Heart right ventricle (tissue), 16 donors: ENCODE measurements at places on chromosomes 12 and 14. TPM values are rescaled to one million over a fixed set of nuclear protein-coding genes. Genes with fewer than 3 reads are reported as not detected.
A peak's percentile ranks its signal among the peaks of the same experiment; 100 is the strongest.

CPNE6 gene
- polyA plus RNA-seq = not detected

MUCL1 gene
- polyA plus RNA-seq = not detected

ATXN2 gene
- 49.4 TPM for polyA plus RNA-seq

- DNase-seq = peak; percentile 75
Observed at GRCh38 chr12:11648514-11649412, 711 bp upstream of the ETV6 start.

GRCh38 chr14:55309761-55310365, 38.6 kb downstream of the FBXO34 start:
- DNase-seq = no peak

DNA sequence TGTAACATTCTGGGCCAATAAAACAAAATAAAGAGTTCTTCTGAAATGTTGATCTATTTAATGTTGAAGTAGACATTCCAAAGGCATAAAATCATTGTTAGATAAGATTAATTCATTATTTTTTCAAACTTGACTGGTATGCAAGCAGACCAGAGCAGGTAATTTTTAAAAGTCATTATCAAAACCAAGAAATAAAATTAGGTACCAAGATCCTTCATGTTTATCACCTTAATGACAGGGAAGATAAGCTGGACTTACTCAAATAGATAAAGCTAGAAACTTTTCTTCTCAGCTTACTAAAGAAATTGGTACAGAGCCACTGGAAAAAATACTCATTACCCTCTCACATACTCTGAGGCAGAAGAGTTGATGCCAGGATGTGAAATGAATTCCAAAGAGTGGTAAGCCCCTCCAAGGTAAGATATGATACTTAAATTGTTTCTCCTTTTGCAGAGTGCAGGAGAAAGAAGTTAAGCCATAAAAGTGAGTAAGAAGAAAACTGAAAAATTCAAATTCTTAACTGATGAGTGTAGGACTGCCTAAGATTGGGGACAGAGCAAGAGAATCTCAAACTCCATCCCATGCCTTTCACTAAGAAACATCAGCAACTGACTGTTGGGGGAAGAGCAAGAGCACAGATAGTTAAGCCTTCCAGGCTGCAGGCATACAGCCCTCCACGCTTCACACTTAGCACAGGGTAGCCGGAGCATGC, 111.9 kb downstream of the SLC41A2 start:
- DNase-seq = no peak

DNA sequence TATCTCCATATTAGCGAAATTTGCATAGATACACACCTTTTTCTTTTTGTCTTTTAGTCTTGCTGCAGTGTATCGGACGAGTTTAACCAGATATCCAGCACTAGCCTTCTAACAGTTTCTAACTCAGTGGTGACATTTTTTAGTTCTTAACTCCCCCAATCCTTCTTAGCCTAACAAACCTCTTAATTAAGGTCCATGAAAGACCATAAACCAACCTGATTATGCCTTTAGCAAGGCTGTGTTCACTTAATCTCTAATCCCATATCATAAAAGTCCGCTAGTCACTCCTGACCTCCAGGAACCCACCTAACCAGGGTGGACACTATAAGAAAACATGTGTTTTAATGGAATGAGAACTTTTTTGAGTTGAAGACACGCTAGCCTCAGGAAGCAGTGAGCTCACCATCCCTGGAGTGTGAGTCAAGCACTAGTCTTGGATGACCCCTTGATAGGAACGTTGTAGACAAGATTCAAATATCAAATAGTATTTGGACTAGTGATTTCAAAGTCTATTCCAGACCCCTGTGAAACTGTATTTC, 9.5 kb downstream of the CDKN1B start:
- no peak for DNase-seq

GRCh38 chr12:17151917-17152316, 546.0 kb upstream of the LMO3 start:
- DNase-seq = no peak

DNA sequence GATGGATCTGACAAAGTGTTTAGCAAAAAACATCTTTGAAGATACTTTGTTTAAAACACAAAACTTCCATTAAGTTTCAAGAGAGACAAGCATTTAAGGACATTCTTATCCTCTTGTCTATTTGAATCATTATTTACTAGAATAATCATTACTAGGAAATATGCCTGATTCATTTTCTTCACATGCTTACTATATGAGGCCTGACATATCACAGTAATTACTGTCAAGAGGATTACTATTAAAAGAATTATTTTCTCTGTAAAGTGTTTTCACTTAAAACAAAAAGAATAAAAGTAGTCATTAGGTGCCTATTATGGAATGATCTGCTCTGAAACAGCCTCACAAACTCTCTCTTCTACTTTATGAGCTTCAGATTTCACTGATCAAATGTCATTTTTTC, 402.1 kb upstream of the MGAT4C start:
- no peak for DNase-seq

DNA sequence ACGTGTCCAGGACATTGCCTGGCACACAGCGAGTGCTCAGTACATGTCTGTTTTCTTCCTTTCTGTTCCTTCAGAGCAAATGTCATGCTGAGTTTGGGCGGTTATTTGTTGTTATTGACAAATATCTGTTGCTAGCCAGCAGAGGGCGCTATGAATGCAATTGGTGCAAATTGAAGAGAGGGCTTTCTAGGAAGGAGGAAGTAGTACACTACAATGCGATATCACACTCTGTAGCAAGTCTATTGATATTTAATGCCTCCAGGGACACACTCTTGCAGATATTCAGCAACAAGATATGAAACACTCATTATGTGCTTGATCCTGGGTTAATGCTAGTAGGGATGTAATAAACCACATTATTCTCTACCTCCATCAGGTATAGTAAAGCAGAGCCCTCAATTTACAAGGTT, 267.3 kb upstream of the SRRM4 start:
- DNase-seq = no peak

DNA sequence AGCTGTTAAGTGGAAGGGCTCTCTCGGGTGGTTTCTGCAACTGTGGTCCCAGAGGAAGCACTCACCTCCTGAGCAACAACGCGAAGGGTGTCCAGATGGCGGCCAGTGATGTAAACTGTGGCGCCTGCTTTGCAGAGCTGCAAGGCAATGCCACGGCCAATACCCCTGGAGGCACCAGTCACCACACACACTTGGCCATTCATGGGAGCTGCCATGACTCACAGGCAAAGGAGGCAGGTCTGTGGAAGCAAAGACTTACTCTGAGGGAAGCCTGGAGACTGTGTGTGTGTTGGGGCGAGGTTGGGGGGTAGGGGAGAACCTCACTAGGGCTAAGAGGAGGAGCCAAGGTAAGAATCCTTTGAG, 707 bp downstream of the DHRS1 start:
- DNase-seq = no peak

DNA sequence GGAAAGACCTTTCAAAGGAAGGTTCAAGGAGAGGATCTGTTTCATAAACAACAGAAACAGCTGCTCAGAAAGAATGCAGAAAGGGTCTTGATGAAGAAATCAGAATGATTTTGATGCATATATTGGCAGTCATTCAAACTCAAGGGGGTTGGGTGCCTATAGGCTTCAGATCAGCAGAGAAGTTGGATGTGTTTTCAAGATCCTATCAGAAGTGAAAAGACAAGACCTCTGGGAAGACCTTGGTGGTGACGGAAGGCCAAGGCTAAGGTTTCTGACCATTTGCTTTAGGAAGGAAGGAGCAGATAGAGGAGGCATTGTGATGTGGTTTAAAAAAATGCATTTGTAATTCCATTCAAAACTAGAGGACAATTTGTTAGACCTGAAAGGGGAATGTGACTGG, 15.2 kb upstream of the PTPRB start:
- DNase-seq = no peak

BHLHE41 gene
- 5.7 TPM for polyA plus RNA-seq

- DNase-seq = no peak
Observed at GRCh38 chr12:123805173-123805572, 43.1 kb downstream of the DNAH10 start.

DNA sequence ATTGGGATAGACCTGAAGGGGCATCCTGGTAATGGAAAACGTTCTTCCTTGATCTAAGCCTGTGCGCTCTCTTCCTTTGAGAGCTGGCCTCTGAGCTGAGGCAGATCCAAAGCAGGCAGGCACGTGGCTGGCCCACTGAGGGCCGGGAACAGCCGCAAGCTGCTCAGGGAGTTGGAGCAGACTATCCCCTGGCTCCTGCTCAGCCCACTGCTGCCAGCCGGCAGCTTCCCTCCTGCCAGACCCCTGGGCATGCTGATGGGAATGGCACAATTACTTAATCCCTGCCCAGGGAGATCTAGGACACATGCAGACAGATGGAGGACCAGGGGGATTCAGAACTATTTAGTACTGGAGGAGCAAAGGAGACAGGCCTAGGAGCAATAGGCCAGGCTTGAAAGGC, 14.4 kb downstream of the NEUROD4 start:
- DNase-seq = no peak

PIWIL1 gene
- not detected for polyA plus RNA-seq

SLC35E3 gene
- 5.8 TPM for polyA plus RNA-seq

OTX2 gene
- polyA plus RNA-seq = not detected

PLXNC1 gene
- polyA plus RNA-seq = 0.72 TPM

- no peak for DNase-seq
Observed at GRCh38 chr12:102567031-102567985, 86.9 kb upstream of the IGF1 start.

- no peak for DNase-seq
Observed at GRCh38 chr12:14327711-14328110, 37.8 kb upstream of the ATF7IP start.

SYCP3 gene
- polyA plus RNA-seq = 0.07 TPM

DNA sequence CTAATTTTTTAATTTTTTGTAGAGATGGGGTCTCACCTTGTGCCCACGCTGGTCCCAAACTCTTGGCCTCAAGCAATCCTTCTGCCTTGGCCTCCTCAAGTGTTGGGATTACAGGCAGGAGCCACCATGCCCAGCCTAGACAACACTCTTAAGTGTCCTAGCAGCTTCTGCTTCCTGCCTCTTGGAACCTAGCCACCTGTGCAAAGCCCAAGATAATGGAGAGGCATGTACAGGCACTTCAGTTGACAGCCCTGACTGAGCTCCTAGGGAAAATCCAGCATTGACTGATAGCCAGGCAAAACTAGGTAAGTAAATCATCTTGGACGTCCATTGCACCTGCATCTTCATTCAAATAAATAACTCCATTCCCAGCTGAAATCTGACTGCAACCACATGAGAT, 15.5 kb downstream of the COX14 start:
- no peak for DNase-seq

DNA sequence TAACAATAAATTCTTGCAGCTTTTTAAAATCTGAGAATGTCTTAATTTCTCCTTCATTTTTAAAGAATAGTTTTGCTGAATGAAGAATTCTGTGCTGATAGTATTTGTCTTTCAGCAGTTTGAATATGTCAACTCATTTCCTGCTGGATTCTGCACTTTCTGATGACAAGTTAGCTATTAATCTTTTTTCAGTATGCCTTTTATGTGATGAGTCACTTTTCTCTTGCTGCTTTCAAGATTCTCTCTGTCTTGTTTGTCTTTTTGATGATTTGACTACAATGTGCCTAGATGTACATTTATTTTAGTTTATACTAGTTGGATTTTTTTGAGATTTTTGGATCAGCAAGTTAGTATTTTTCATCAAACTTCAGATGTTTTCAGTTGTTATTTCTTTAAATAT, 87.9 kb upstream of the AVPR1A start:
- no peak for DNase-seq

DNA sequence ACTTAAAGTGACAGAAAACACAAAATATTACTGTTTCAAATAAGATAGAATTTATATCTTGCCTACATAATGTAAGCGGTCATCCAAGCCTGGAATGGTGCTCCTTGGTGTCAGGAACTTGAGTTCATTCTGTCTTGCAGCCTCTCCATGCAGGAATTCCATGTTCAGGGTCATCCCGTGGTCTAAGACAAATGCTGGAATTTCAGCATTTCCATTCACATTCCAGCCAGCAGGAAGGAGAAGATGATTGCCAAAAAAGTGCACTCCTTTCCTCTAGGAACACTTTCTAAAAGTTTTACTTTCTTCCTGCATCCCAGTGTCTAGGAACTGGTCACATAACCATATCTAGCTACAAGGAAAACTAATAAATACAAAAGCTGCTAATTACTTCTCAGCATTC, 106.3 kb downstream of the PTPRO start:
- DNase-seq = no peak

GRCh38 chr14:88049936-88050335, 45.0 kb downstream of the GPR65 start:
- DNase-seq = no peak

- no peak for DNase-seq
Observed at GRCh38 chr12:132143336-132144071, 615 bp downstream of the DDX51 start.

TOMM20L gene
- not detected for polyA plus RNA-seq
